Spinal cord (tissue), 10 donors: ENCODE measurements at places on chromosomes 3 and 15.

DNA sequence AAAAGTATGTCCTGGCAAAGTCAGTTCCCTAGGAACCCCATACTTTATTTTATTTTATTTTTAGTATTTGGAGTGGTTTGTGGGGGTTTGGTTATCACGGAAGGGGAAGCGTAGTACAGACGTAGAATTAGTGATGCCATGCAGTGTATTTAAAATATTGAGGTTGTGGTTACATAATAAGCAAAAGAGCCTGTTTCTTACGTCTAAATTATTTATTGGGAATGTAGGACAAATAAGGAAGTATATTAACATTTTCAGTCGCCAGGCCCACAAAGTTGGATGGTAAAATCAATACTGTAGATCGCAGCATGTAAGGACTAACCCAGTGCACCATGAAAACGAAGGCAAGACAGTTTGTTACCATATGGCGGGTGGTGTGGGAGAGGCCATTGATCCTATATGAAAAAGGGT lies 558 bp downstream of the DTWD1 start:
- peak; percentile 55 for DNase-seq

- DNase-seq = peak; percentile 62
Observed at GRCh38 chr3:24773798-24774197, 279.1 kb upstream of the THRB start.

DNA sequence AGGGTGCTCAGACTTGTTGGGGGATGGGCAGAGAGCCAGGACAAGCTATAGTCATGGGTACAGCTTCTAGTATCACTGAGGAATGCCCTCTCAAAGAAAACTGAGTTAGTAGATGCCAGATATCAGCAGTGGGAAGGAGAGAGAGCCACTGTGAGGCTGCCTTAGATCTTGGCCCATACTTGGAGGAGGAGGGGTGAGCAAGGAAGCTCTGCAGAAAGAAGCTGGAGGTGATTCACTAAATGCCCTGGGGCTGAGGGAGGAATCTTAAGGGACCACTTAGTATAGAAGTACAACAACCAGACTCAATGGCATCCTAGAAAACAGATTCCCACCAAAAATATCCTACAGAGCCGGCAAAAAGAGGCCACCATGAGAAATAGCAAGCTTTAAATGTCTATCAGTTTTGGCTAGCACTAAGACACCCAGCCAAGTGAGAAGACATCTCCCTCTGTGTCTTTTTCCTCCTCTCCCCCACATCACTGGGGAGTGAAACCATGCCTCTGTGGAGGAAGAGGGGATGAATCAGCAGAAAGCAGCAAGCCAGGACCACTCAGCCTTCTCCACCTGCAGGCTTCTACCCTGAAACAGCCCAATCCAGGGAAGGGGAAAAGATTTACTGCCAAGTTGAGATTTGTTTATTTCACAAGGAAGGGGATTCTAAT lies 282.5 kb upstream of the STT3B start:
- no peak for DNase-seq

DNA sequence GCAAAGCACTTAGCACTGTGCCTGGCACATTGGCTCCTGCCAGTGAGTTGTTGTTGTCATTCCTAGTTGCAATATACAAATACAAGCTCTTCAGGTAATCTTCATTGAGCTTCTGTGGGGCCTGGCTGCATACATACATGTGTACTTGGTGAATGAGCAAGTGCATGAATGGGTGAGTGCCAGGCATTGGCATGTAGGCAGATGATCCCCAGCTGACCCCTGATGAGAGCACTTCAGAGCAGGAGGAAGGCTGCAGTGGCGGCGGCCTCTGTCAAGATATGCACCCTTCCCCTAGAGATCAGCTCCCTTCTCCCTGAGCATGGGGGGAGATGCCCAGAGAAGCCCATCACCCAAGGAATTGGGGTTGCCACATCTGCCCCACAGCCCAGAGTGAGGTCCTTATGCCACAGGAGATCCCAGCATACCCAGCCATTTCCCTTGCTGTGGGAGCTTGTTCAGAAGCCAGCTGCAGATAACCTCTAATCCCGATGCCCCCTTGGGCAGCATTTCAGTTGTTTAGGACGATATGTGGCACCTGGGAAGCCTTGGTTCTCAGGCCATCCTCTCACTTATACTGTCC lies 8.8 kb downstream of the CACNA2D3 start:
- no peak for DNase-seq

DNA sequence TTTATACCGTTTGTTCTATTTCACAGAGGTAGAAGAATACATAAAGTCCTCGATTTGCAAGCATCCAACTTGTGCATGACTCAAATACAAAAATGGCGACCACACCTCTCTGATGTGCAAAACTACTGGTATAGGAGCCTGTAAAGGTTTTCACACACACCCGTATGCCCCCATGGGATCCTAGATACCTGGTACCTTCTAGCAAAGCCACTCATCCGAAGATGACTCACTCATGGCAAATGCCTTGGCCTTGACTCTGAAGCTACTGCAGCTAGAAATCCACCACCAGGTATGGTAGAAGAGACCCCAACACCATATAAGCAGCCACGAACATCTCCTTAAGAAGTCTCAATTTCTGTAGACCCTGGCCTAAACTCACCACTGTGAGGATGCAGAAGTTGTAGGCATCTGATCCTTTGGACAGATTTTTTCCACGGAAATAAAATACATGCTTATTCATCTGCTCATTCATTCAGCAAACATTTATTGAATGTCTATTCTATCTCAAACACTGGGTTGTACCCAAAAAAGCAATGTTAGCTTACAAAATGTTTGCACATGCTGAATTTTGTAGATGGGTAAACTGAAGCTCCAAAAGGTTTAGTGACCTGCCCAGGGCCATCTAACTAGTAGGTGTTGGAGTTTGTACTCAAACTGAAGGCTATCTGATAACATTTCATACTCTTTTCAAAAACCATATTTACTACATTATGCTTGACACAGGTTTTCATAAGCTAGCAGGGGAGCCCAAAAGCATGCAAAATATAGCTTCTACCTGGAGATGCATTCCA lies 158.8 kb downstream of the RORA start:
- no peak for DNase-seq

GRCh38 chr3:125185805-125186204 lies 26.7 kb downstream of the SLC12A8 start:
- DNase-seq = no peak

DNA sequence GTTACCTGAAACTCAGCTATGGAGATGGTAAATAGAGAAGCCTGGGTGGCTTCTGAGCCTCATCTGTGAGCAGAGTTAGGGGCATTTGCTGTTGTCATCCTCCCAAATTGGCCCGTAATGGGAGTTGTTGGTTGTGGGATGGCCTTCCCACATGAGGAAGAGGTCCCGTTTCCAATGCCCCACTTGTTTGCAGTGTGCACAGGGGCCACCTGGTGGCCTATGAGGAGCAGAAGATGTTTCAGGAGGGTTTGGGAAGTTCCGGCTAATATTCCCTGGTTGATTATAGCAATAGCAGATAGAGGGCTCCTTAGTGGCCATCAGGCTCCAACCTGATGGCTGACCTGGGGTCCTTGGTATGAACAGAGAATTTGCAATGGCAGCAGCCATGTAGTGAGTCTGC lies 1546.5 kb downstream of the OTOL1 start:
- no peak for DNase-seq

- no peak for DNase-seq
Observed at GRCh38 chr3:87218560-87218959, 8.5 kb upstream of the CHMP2B start.

DNA sequence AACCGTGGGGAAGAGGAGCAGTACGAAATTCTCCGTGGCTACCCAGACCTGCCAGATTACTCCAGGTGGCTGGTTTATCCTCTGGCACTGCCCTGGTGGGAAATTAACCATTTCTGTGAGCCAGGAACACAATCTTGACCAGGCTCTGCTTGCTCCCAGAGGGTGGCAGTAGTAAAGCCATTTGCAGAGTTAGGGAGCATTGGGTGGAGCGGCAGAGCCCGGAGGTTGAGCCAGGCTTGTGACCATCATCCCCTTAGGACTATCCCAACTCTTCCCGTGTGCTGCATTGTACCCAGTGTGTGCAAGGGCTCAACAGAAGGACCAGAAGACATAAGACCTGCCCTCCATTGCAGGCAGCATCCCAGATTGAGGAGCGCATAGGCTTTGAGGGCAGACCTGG lies 5.3 kb downstream of the KNG1 start:
- no peak for DNase-seq

DNA sequence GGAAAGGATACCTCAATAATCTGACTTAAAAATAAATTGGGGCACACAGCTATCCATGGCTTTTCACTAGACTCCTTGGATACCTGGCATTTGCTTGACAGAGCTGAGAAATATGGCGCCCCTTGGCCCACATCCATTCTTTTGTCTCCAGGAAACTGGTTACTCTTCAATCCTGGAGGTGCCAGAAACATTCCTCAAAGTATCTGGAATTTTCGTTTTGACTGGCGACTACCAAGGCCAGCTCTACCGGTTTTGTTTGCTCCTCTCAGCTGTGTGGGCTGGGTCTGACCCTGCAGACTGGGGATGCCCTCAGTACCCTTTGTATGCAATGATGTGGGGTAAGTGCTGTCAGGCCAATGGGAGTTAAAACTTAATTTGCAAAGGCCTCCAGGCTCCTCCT lies 27.0 kb downstream of the KATNBL1 start:
- peak; percentile 6 for DNase-seq

GRCh38 chr3:60552581-60552980 lies 698.7 kb downstream of the FHIT start:
- DNase-seq = no peak

DNA sequence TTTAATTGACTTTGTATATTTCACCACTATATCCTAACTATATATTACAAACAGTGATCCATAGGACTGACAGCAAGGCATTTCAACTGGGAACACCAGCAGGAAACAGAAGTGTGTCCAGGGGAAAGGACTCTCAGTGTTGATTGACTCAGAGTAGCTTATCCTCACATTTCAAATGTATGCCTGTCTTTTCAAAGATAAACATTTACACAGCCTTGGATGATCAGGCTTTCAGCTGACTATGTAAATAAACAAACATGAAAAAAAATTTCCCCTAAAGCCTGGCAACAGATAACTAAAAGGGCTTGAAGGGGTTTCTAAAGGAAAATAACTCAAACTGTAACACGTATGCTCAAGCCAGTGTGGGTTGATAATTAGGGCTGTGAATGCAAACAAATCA lies 321.8 kb downstream of the TBC1D5 start:
- no peak for DNase-seq

DNA sequence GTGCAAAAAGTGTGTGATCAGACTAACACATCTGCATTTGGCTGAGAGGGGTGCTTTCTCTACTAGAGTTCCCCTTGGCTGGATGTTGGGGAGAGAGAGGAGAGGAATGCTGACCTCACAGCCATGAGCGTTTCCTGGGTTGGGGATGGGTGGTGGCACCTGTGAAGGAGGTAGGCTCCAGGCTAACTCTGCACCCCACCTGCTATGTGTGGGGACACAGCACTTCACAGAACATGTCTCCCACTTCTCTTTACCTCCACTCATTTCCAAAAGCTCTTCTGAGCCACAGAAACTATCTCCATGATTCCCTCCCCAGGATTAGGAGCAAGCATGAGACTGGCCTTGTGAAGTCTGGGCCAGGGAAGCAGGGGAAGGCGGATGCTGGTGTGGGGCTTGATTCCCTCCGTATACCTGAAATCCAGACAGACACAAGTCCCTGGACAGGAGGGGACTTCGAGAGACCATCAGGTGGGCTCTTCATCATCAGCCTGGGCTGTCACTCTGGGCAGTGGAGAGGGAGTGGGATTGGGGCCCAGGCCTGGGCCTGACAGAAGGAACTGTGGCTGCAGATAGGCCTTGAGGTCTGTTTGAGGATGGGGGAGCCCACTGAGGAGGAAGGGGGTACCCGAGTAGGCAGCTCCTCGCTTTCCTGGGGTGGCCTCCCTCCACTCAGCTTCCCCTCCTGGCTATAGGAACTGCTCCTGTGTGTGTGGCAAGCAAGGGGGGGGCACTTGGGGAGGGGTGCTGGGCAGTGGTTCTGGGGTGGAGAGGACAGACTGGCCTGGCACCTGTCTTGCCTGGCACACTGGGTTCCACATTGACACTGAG lies 40.7 kb downstream of the FEM1B start:
- no peak for DNase-seq

- no peak for DNase-seq
Observed at GRCh38 chr15:42145546-42146455, 10.6 kb downstream of the PLA2G4F start.

- no peak for DNase-seq
Observed at GRCh38 chr3:8869613-8870012, 93.7 kb downstream of the RAD18 start.

- DNase-seq = no peak
Observed at GRCh38 chr3:143628971-143629370, 219.3 kb downstream of the SLC9A9 start.

DNA sequence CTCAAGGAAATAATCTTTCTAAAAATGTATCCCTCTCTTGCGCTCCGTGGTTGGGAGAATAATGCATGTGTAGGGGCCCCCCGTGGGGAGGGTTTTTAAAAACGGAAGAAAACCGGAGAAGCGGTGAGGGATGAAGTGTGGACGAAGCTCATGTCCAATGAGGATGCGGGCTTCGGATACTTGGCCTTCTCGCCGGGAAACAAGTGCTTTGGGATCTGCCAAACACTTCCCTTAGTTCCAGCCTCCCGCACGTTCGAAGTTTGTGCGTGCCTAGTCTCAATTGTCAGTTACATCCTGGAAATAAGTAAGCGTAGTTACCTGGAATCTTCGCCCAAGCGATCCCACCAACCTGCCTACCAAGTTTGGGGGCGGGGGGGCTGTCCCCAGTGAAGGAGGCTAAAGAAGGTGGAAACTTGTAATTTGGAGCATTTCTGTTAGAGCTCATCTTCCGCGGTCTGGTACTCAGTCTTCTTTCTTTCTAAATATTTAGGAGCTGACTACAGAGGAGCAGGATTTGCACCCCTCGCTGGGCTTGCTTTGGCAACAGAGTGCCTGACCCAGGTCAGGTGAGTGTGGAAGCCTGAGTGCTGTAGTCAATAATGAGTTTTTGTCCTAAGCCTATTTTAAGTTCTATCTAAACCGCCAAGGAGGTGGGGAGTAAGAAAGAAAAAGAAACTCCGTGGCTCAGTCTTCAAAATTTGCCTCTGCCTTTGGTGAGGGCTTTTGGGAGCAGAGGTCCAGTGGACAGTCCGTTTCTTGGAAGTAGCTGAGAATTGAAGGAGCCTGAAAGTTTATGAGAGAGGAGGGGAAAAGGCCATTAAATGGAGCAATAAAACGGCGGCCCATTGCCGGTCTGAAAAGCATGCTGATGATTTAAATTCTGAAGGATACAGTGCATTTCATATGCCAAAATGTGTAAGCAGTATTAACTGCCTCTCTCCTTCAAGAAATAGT lies 1.1 kb downstream of the ITPR1 start:
- no peak for DNase-seq

DNA sequence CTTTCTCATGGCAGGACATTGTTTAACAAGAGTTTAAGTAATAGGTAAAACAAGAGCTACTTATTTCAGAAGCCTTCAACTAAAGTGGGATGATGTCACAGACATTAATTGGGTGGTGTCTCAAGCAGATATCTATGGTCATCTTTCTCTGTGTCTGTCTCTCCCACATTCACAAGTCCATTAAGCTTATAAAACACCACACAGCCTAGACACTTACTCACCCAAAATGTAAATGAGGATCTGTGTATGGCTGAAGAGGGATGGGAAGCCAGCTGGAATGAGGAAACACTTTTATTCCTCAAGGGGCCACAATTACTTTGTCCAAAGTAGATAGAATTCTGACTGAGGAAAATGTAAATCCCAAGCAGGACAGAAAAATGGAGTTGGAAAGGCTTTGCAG lies 183.8 kb downstream of the THRB start:
- no peak for DNase-seq
